ENCODE measurements at places on chromosomes 13 and 19.

DNA sequence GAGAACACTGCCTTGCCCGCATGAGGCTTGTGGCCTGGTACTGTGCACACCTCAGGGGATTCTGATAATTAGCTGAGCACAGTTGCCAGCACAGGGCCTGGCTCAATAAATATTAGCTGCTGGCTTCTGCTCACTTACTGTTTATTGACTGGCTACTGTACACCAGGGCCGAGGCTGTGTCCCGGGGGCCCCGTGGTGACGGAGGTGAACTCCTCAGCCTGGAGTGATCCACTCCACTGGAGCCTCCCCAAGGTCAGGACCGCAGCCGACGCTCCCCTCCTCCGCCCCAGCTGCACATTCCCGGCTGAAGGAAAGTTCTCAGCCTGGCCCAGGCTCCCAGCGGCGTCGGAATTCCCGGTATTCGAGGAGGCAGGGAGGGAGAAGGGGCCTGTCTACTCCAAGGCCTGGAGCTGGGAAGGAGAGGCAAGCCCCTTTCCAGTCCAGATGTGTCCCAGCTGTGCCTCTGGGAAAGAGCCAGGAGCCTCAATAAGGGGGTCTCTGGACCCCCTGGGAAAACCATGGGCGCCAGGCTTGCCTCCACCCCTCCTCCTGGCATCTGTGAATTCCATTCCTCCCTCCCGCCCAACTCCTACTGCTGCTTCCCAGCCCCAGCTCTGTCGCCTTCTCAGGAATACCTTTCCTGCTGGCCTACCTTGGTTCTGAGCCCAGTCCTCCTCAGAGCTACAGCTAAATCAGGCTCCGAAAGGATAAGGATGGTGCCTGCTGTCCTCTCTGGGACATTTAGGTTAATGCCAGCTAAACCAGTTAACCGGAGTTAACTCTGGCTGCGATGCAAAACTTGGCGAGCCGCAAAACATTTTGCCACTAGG lies 7.3 kb downstream of the RPS16 start:
- no peak for DNase-seq

GRCh38 chr19:13831537-13832467 lies 36.6 kb downstream of the ZSWIM4 start:
- DNase-seq, result no peak

DNA sequence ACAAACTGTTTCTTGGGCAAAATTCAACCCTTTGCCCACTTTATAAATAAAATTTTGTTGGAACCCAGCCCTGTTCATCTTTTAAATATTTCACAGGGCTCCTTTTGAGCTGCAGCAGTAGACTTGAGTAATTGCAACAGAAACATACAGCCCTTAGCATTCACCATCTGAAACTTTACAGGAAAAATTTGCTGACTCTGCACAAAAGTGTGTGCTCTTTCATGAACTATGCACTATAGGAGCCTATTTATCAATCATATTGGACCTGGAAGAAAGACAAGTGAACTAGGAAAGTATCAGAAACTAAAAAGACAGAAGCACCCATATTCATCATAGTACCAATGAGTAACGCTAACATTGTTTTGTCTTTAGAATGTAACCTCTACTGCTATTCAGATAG lies 406.9 kb upstream of the SLC10A2 start:
- no peak for DNase-seq

DNA sequence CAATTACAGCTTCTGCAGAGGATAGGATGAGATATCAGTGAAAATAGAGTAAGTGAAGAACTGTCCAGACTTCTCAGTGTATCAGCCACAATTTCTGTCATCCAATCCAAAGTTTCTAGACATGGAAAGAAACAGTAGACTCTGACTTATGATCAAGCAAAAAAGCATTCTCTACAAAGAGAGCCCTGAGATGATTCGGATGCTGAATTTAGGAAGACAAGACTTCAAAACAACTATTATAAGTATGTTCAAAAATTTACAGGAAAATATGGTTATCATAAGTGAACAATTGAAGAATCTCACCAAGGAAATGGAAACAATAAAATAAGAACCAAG lies 238.2 kb upstream of the IRS2 start:
- DNase-seq, result no peak

- DNase-seq, result no peak
These were observed 54.4 kb downstream of the DIAPH3 start for GRCh38 chr13:60109285-60109684.

DNA sequence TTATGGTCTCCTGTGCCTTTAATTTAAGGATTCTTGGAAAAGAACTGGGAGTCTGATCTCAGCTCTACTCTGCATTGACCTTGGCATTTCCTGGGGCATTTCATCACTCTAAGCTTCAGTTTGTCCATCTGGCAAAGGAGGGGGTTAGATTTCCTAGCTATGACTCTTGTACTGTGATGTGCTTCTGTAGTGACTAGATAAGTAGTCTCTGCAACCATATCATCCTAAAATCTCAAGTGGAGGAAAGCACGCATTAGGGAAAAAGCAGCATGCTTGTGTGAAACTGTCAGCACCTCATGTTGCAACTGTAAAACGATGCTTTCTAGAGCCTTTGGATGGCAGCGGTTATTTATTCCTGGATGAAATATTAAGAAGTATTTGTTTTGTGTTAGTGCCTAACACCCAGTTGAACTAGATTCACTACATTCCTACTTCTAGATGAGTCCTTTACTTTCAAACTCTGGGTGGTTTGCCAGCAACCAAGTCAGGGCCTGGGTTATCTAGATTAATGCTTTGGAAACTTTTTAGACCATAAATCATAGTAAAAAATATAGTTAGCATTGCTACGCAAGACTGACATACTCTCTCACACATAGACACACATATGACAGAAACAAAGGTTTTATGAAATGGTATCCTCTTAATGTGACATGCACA lies 6.8 kb downstream of the WDFY2 start:
- no peak for DNase-seq

All from activated T-cell treated with anti-CD3 and anti-CD28 coated beads for 1 hour (primary cell).